ENCODE measurements at places on chromosomes 13 and 19. TPM values are rescaled to one million over a fixed set of nuclear protein-coding genes. Genes with fewer than 3 reads are reported as not detected.

GRCh38 chr19:44725684-44726083 lies 22.8 kb upstream of the BCL3 start:
- no peak for DNase-seq

GRCh38 chr19:43078311-43078710 lies 4.2 kb downstream of the PSG2 start:
- DNase-seq, result no peak

GRCh38 chr13:55615081-55615480 lies 1525.6 kb upstream of the PRR20A start:
- no peak for DNase-seq

GRCh38 chr13:113455384-113455783 lies 2.1 kb upstream of the ADPRHL1 start:
- DNase-seq, result no peak

DNA sequence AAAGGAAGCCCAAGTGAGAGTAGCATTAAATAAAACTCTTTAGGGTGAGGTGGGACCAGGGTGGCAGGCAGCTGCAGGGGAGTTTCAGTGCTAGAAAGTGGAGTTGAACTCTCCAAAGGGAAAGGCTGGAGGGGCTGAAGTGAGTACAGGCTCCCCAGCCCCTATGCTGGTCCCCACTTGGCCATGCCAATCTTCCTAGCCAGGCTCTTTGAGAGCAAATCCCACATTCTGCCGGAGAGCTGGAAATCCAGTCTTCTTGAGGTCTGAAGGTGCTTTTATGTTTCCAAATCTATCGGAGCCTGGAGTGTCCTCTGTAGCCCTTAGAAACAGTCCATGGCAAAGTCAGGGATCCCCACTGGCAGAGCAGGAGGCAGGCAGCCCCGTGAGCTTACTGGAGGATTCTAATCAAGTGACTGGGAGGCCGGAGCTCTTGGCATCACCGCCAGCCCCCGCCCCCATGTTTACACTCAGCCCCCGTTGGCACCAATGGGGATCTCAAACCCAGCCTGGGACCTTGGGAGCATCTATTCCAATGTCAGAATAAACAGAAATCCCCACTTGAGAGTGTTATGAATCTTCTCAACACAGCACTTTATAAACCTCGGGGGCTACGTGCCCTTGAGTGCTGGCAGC lies 18.3 kb downstream of the ZNF536 start:
- no peak for DNase-seq

The TTC9B gene
- not detected for total RNA-seq

The PCDH8 gene
- 0.42 TPM for total RNA-seq

Measured in progenitor cell of endocrine pancreas (in vitro differentiated cells).